ENCODE measurements at places on chromosomes 4 and X.

DNA sequence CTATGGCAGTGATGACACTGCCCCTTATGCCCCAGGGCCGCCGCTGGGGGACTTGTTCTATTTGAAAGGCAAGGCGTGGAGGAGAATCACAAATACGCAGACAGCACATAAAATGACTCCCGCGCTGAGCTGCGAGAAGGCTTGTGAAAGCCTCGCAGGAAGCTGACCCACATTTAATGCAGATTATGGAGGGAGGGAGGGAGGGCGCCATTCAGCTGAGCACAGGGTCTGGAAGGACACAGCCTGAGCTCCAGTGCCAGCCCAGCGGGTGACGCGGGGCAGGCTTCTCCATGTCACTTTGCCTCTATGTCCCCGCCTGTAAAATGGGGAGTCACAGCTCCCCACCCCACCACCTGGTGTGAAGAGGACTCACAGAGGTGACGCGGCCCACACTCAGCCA is 14.3 kb downstream of the ABLIM2 start:
- DNase-seq = no peak

- DNase-seq = no peak
Measured at GRCh38 chr4:182835006-182835740, 82.0 kb downstream of the DCTD start.

DNA sequence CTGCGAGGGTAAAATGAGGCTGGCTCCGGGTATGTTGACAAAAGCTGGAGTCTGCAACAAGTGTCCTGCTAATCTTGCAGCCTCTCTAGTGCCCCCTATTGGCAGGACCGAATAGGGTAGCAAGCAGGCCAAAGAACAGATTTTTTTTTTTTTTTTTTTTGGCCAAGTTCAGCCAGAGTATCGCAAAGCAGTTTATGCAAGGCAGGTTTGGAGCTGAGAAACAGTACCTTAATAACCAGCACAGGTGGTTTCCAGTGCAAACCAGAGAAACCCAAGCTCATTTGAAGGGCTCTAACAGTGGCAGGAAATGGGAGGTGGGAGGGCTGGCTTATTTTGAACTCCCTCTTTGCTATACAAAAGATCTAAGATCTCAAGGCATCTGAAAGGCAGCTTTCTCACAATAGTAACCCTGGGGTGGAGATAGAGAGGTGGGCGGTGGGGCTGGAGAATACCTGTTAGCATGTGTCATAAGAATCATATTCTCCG is 38.2 kb upstream of the OCIAD2 start:
- peak; percentile 32 for DNase-seq

GRCh38 chr4:56424697-56425514 is 10.5 kb downstream of the PPAT start:
- DNase-seq = no peak

DNA sequence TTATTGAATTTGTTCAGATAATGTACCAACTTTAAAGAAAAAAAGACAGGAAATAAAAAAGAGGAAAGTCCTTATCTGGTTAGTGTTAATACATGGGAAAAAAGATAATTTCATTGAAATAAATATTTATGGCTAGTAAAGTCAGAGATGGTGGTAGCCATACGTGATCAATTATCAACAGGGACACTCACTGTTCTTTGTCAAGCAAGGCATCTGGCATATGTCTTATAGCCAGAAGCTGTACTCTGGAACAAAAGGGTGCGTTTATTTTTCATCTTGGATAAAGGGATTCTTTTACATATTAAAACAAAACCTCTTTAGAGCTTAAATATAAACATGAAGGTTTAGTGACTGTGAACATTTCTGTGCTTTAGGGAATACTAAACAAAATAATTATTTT is 26.7 kb downstream of the HDX start:
- DNase-seq = no peak
